Large intestine (tissue), 12 donors: ENCODE measurements at places on chromosomes 1 and 21. TPM values are rescaled to one million over a fixed set of nuclear protein-coding genes. Genes with fewer than 3 reads are reported as not detected.

DNA sequence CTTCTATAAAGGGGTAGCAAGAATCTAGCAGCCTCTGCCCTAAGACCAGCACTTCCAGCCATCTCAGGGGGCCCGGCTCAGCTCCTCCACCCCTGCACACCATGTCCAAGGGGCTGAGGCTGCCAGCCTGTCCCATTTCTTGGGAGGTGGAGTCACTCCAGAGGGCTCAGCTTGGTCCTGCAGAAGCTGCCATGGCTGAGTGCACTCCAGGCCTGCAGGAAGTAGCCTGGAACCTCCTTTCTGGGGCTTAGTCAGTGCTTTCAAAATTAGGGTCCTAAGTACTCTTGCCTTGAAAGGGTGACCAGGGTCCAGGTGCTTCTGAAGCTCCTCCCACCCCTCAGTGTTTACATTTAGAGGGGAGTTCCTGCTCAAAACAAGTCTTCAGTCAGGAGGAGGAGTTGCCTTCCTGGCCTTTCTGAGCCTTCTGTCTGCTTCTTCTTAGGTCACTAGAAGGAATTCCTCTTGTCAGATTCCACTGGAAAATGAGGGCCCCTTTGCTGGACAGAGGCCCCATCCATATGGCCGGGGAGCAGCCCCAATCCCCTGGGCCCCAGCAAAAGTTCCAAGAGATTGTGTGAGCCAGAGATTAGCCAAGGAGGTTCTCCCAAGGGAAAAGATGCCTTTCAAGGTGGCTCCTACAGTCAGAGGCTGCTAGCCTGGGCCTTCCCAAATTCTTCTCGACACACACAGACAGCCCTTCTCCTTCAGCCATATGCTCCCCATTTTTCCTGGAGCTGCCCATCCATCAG lies 128.1 kb upstream of the VAMP3 start:
- DNase-seq: no peak

The GBP2 gene
- polyA plus RNA-seq: 56.9 TPM

- no peak for DNase-seq
Observed at GRCh38 chr1:7477593-7477992, 293.5 kb upstream of the VAMP3 start.

The VANGL1 gene
- polyA plus RNA-seq: 9.9 TPM

The SLC22A15 gene
- 2.8 TPM for polyA plus RNA-seq

GRCh38 chr1:71780681-71781080 lies 501.7 kb downstream of the NEGR1 start:
- no peak for DNase-seq

- DNase-seq: no peak
Observed at GRCh38 chr21:17195976-17196375, 316.9 kb upstream of the CXADR start.

- DNase-seq: peak; percentile 28
Observed at GRCh38 chr1:220528679-220529501, 954 bp downstream of the MARK1 start.

GRCh38 chr1:226125831-226126230 lies 60.7 kb downstream of the ACBD3 start:
- DNase-seq: no peak

- DNase-seq: no peak
Observed at GRCh38 chr1:200624679-200625335, 4.3 kb upstream of the KIF14 start.

- no peak for DNase-seq
Observed at GRCh38 chr1:118985640-118986554, 2.2 kb downstream of the TBX15 start.

- no peak for DNase-seq
Observed at GRCh38 chr1:68221980-68222373, 10.3 kb downstream of the WLS start.

DNA sequence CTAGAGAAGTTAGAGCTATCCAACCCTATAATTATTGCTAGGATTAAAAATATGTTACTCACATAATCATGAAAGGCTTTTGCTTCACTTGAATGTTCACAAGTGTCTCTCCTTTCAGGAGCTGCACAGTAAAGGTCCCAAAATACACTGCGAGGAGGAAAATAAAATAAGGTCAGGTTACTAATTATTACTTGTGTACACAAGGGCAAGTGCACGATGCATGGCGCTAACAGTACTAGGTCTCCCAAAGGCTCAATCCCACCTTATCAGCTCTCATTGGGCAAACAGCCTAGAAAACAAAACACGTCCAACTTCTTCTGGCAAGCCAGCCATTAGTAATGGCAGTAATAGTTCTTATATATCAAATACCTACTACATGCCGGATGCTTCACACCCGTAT lies 4.4 kb downstream of the SSBP3 start:
- no peak for DNase-seq

The PFKFB2 gene
- 37.2 TPM for polyA plus RNA-seq

- DNase-seq: no peak
Observed at GRCh38 chr1:97824624-97825023, 96.2 kb downstream of the DPYD start.

GRCh38 chr1:28248273-28249012 lies 10.9 kb upstream of the SESN2 start:
- DNase-seq: peak; percentile 54

DNA sequence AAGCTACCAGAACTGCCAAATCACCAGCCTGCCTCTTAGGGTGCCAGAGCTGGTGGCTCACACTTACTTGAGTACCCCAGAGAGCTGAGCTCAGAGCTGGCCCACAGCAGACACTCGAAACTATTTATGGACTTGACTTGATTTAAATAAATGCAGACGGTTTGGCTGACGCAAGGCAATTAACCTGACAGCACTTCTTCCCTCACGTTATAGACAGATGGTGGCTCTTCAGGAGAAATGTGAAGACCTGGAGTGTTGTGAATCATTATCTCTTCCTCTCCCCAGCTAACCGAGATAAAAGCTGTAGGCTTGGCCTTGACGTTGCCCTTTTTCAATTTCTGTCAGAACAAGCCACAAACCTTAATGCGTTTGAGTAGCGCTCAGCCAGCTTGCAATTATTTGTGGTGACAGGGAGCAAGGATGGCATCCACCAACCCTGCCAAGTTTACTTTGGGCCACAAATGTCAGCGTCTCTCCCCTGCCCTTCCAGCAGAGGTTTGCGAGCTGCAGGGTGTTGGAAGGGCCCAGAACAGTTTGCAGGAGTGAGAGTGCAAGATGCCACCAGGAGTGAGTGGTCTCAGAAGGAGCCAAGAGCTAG lies 34.0 kb upstream of the BCAR3 start:
- DNase-seq: no peak

DNA sequence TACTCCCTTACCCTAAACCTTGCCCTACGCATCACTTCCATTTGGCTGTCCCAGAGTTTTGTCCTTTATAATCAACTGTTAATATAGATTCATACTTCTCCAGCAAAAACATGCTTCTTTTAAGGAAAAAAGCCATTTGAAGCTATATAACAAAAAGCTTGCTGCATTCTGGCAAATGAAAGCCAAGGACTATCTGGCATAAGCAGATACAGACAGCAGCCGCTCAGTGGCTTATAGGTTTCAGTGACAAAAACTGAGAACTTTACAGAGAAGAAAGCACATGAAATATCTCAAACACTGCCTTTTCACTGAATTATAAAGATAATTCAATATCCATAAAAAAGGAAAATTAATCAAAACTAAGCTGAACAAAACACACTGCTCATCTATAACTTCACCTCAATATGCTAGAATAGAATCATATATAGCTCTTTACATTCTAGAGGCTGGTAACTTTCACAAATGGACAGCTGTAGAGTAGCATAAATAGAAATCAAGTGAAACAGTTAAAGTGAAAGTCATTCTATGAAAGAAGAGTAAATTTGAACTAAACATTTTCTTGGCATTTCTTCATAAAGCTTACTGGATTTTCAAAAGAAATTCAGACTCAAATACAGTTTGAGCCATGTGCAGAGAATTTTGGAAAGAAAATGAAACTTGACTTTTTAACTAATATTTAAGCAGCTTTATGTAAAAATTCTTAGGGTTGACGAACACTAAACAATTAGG lies 19.6 kb downstream of the CDC42BPA start:
- DNase-seq: no peak

DNA sequence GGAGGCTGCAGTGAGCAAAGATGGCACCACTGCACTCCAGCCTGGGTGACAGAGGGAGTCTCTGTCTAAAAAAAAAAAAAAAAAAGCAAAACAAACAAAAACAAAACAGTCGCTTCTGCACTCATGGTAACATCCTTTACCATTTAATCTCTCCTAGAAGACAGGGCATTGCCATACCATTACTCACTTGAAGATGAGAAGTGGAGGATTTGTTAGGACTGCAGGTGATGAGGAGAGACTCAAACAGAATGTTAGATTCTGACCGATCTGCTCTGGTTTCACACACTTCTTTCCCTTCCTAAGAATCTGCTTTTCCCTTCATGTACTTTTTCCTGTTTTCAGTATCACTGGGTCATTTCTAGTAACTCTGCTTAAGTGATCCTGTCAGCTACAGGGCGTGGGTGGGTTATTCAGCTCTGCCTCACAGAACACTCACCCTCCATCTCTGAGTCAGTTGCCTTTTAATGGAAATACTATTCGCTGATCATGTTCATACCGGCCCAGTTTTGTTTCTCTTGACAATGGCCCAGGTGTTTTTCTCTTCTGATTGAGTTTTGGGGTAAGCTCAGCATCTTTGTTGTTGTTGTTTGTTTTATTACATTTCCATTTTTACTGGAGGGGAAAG lies 148.0 kb upstream of the ERG start:
- DNase-seq: no peak

The PLEKHN1 gene
- polyA plus RNA-seq: 0.49 TPM

- no peak for DNase-seq
Observed at GRCh38 chr1:222031318-222031717, 289.4 kb upstream of the DUSP10 start.

GRCh38 chr1:10612436-10613160 lies 137.8 kb downstream of the PEX14 start:
- no peak for DNase-seq
